ENCODE measurements at places on chromosomes 7 and 10.

DNA sequence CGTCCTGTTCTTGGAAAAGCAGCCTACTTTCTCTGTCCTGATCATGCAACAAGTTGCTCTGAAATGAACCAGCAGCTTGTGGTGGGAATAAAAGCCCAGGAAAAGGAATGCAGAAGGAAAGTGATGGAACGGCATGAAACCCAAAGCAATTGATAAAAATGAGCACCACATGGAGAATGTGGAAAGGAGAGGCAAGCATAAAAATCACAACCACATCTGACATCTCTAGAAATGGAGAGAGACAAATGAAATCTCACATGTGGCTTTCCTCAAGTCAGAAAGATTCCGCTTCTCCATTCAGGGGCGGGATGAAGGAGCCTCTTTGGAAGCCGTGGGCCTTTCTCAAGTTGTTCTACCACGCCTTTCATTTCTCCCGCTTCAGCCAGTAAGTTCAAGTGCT, 631.7 kb upstream of the GALNT17 start:
- DNase-seq: no peak

DNA sequence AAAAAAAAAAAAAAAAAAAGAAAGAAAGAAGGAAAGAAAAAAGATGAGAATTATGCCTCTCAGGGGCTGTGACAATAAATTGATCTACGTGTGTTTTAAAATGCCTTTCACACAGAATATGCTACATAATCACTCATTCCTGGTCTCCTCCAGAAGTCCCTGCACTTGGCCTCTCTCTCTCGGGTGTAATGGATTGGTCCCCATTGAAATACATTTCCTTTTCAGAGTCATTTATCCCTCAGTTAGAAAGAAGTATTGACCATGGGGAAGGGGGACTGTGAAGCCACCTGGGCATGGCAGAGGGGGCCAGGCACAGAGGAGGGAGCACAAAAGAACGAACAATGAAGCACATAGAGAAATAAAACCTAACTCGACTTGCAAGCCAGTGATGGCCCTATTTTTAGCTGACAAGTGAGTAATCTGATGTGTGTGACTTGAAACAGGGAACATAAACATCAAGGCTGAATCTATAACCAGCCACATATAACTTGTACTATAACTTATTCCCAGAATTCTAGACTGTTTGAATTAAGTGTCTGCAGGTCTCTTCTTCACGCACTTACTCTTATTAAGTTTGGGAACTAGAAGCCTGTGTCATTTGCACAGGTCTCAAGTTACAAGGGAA, 490.8 kb downstream of the KCNMA1 start:
- DNase-seq: no peak

- DNase-seq: no peak
Observed at GRCh38 chr7:1865571-1866255, 195.6 kb downstream of the ELFN1 start.

- no peak for DNase-seq
Observed at GRCh38 chr10:14695847-14696480, 78.7 kb downstream of the FAM107B start.

- no peak for DNase-seq
Observed at GRCh38 chr7:66921918-66922486, 977 bp downstream of the TMEM248 start.

GRCh38 chr7:45211958-45212357, 54.4 kb downstream of the RAMP3 start:
- no peak for DNase-seq

DNA sequence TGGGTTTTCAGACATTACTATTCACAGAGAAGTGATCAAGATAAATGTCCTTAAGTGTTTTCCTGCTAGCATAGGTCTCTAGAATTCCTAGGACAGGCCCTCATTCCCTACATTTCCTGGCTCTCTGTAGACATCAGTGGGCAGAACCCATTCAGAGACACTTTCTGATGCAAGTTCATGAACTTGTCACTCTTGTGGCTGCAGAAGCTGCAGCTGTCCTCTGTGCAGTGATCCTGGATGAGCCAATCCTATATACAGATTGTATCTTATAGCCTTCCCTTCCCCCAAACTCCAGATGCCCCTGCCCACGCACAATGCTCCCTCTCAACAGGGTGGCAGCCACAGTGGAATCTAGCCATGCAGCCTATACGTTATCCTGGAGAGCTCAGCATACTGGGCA, 12.6 kb upstream of the GRB10 start:
- no peak for DNase-seq

DNA sequence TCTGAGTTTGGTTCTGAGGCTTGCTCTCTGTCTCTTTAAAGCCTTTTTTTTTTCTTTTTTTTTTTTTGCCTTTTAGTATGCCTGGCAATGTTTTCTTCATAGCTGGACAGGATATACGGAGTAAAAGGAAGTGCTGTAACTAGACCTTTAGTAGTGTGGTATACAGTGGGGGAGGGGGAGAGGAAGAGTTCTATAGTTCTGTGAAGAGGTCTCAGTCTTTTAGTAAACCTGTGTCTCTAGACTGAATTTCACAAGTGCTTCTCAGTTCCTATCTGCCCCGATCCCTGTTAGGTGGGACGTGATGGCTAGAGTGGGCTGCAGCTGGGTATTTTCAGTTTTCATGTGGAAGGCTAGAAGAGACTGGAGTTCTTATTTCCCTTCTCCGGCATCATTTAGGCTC, 3.1 kb upstream of the ABCC2 start:
- no peak for DNase-seq

DNA sequence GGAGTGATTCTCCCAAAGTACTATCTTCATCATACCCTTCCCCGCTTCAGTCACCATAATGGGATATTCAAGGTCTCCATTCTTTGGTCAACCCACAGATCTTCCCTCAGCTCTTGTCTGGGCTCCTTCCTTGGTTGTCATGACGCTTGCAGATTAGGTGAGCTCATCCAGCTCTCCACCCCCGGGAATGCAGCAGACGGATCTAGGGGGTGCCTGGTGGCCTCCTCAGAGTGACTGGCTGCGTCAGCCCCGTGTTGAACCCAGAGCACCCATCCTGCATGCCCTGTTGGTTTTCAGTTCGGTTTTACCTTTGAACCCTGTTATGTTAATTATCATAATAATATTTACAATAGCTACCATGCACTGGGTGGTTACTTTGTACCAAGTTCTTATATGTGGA, 6.4 kb downstream of the NEURL1 start:
- no peak for DNase-seq

GRCh38 chr7:6451224-6451705, 3.5 kb upstream of the DAGLB start:
- DNase-seq: no peak

DNA sequence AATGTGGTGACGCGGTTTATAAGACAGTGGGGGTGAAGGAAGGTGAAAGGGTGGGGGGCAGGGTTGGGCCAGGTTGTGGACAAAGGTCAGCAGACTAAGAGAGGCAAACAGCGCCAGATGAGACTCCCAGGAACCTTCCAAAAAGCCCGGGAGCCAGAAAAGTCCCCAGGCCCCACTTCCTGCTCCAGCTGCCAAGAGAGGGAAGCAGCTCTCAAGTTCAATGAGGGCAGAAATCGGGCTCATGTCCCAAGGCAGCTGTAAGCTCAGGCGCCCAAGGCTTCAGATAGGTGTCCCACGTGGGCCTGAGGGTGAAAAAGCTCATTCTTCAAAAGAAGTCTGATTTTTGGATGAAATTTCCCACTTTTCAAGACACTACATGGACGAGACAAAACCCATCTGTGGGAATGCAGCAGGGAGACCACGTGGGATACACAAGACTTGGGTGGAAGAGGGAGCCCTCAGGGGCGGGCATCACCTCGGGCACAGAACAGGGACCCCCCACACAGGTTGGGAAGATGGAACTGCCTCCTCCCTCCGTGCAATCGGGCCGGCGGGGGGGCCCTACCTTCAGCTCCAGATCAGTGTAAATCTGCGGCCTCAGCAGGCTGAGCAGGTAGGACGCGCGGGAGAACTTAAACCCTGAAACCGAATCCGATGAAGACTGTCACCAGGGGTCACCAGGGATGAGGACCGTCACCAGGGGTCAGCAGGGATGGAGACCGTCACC, 7.8 kb downstream of the PYROXD2 start:
- DNase-seq: no peak

- DNase-seq: no peak
Observed at GRCh38 chr7:114181280-114181679, 233.3 kb upstream of the FOXP2 start.

DNA sequence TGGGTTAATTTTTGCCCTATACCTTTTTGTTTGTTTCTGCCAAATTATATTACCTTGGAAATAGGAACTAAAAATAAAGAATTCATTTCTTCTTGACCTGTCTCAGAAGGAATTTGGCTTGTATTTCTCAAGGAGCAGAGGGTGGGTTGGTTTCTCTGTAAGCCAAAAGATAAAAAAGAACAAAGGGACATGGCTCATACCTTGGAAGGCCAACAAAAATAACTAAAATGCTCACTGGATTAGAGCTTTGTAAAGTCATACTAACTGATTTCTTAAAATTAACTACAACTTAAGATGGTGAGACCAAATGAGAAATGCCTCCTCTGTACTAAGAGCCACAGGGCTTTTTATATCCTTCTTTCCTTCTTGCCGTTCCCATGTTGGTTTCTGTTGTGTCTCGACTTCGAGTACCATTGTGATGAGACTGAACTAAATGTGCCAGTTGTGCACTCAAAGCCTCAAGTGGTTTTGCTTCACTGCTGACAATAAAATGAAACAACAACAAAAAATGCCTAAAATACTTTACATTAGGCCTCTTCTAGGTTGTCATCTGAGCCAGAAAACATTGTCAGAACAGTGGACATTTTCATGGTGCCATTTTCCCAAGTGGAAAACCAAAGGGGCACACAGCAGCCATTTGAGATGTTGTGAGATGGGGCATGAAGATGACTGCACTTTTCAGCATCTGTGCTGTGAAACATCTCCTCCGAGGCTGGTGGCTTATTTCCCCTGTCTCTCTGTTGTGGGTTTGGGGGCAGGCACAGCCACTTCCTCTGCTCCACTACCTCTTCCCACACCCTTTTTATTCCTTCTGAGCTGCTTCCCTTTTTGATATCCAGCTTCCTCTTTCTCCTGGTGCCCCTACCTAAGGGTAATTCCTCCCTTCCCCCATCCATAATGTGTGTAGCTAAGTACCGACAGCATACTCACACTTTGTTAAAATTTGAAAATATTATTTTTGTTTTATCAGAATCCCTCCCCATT, 51.8 kb upstream of the AGR3 start:
- no peak for DNase-seq

GRCh38 chr10:58531084-58531695, 18.5 kb downstream of the BICC1 start:
- no peak for DNase-seq

DNA sequence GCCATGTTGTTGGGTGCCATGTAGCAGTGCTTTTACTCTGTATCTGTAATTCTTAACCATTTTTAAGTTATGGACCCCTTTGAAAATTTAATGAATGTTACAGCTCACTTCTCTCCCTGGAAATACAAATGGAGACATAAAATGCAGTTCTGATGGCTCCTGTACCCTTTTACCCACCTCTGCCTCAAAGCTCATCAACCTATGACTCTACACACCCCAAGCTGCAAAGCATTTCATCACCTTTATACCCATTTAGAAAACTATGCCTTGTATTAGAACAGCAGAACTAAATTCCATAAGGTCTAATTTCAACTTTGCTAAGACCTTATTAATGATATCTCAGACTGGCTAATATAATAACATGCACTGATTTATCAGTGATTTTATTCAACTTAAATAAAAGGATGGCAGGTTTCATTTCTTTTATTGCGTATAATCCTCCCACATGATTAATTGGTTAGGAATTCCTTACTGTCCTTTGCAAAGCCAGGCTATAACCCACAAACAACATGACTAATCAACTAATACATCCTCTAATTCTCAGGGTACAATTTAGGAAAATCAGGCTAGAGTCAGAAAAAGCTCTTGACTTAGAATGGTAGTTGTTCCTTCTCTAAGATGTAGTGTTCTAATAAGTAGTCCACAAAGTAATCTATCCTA, 68.1 kb downstream of the CPEB3 start:
- DNase-seq: no peak

DNA sequence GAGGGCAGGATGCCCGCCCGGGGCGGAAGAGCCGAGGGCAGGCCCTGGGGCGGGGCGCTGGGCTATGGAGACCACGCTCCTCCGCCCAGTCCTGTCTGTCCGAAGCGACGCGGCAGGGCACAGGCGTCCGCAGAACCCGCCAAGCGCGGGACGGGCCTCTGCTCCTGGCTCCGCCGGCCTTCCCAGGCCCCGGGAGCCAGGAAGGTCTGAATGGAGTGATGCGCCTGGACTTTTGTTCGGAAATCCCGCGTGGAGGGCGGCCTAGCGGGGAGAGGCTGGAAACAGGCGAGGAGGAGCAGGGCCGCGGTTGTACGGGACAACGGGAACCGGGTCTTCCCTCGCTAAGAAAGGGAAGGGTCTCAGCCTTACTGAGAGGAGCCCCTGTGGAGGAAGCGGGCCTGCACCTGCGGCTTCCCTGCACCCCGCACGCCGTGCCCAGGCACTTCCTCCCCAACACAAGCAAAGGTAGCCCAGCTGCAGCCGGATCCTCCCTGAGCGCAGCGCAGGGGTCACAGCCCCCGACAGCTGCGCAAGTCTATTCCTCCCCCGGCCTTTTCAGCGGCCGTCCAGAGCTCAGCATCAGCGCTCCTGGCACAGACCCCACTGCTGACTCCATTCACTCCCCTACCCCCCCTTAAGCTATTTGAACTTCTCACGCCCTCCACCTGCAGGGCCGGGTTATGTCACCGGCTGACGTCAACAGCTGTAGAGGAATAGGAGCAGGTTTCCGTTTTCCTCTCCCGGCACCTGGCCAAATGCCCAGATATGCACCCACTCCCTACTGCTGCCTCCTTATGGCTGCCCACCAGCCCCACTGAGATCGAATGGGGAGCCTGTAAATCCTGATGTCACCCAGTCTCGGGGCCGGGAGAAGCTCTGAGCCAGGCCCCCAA, 143.2 kb upstream of the RET start:
- no peak for DNase-seq

DNA sequence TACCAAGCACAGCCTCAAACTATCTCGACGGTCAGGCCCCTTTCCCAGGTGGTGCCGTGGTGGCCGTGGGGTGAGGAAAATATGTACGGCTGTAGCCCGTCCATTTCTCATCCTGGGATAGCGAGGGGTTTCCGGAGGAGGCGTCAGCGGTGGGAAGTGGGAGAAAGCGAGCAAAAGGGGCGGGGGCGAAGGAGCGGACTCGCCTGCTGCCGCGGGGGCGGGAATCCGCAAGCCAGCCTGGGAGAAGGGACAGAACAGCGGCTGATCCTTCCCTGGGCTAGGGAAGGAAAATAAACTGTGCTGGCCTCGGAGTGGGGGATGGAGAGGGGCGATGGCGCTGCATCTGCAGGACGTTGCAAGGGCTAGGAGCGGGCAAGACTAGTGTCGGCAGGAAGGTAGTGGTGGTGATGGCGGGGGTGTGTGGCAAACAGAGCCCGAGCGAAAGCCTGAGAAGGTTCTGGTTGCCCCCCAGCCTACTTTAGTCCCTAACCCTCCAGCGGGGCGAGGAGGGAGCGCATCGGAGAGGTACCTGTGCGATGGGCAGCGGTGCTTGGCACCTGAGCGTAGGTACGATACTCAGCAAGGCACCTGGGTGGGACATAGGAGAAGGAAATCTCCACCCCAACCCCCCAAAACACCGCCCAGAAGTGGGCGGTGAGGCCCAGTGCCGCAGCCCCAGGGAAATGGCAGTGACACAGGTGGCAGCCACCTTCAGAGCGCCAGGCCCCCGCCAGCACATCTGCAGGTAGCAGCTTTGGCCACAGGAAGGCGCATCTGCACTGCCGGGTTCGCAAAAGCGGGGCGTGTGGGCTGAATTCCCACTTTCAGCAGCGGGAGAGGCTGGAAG, 49.9 kb upstream of the STEAP1B start:
- DNase-seq: no peak

Measured in BJ (cell line).